ENCODE measurements at places on chromosomes 12 and 14.

DNA sequence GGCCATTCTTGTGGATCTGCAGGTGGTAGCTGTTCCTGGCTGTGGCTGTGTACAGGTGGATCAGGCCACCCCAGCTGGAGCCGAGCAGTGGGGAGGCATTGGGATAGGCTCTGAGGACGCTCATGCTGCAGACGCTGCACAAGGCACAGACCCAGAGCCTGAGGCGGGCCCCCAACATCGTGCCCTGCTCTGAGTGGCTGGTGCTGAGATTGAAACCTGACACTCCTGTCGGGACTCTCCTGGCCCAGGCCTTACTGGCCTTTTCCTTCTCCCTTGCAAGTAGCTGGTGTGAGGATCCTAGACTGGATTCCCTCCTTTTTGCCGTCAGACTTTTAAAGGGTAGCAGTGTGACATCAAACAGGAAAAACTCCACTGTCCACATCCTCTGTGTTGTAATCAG, at the start of gene FGF23:
Gene FGF23, minus strand, starts transcription at position 308 of the 400 bp plus-strand sequence. Its CDS starts 130 bp downstream, at position 178.
- no peak for DNase-seq

GRCh38 chr12:3646561-3647241, 106.2 kb downstream of the CRACR2A start:
- DNase-seq: no peak

GRCh38 chr14:95504135-95505029, 12.1 kb downstream of the SYNE3 start:
- no peak for DNase-seq

- DNase-seq: no peak
Observed at GRCh38 chr12:15334225-15334624, 11.9 kb downstream of the PTPRO start.

DNA sequence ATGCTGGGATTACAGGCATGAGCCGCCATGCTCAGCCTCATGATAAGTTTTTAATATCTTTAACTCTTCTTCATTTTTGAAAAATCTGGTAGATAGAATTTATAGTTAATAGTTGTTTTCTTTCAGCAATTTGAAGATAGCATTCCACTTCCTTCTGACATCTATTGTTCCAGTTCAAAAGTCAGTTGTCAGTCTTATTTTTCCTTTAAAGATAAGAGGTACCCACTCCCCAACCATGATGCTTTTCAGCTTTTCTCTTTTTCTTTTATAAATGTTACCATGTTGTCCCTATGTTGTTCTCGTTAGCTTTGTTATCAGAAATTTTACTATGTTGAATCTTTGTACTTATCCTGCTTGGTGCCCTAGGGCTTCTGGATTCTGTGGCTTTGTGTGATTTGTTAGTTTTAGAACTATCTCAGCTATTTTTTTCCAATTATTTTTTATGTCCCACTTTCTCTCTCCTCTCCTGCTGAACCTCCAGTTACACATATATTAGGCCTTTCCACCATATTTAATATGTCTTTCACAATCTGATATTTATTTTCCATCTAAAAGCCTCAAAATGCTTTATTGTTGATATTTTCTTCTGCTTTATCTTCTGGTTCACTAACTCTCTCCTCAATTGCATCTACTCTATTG, 181.6 kb upstream of the FOXN3 start:
- DNase-seq: no peak

GRCh38 chr14:50186107-50186506, 45.3 kb downstream of the SOS2 start:
- DNase-seq: no peak

DNA sequence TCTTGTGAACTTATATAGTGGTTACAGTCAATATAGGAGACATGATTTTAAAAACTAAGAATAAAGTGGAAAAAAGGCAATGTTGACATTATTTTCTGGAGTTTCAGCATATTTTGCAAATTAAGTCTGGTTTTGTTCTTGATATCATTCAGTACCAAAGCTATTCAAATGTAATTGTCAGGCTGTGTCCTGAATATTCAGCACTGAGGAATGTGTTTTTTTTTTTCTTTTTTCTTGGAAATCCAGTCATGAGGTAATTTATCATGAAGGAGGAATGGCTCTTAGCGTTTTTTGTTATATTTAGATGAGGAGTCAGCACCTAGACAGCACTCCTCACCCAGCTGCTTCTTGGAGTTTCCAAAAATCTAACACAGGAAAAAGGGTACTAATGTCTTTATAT, 225.5 kb downstream of the CCDC91 start:
- DNase-seq: no peak

DNA sequence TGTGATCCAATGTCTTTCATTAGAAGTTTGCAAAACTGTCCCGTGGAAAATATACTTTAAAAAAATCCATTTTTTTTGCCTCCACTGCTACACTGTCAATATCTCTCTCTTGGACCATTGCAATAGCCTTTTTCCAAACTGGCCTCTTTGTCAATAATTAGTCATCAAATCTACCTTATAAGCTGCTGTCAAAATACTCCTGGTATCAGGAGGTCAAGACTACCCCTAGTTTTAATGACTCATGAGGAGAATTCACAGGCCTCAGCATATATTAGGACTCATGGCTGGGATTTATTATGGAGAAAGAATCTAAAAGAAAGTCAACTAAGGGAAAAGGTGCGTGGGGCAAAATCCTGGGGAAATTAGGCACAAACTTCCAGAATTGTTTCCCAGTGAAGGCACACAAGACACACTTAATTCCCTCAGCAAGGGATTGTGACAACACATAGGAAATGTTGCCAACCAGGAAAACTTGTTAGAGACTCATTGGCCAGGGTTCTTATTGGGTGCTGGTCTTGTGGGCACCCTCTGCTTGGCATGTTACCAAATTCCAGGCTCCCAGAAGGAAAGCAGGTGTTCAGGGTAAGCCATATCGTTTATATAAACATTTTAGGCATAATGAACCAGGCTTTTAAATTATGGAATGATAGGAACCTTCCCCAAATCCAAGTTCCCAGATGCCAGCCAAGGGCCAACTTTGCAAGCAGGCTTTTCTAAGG, 56.1 kb downstream of the TMEM117 start:
- no peak for DNase-seq

DNA sequence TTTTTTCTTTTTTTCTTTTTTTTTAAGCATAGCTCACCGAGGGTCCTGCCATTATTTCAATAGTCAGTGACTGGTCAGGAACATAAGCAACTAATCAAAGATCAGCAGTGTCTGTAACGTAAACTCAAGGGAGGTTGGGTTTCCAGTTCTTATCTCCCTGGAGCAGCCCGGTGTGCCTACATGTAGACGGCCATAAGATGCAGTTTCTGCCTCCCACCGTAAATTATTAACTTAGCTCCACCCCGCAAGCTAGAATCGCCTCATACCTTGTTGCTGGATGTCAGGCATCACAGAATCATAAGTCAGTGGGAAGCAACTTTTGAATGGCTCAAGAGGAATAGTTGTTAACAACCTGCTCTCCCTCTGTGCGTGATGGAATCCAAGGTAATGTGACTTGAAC, at the start of gene MYO1H:
Gene MYO1H, plus strand, starts transcription at position 312 of the 400 bp plus-strand sequence. Its CDS starts 61 bp downstream, at position 373.
- no peak for DNase-seq

DNA sequence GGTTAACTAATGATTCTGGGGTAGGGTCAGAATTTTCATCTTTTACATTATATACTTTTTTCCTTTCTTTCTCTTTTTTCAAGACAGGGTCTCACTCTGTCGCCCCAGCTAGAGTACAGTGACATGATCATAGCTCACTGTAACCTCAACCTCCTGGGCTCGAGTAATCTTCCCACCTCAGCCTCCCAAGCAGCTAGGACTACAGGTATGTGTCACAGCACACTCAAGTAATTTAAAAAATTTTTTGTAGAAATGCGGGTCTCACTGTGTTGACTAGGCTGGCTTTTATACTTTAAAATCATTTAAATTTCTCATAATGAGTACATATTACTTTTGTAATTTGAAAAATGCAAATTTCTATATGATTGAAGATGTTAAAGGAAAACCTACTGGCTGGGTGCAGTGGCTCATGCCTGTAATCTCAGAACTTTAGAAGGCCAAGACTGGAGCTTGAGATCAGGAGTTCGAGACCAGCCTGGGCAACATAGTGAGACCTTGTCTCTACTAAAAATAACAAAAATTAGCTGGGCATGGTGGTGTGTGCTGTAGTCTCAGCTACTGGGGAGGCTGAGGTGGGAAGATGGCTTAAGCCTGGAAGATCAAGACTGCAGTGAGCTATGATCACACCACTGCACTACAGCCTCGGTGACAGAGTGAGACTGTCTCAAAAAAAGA, 25.7 kb downstream of the R3HDM2 start:
- DNase-seq: no peak

DNA sequence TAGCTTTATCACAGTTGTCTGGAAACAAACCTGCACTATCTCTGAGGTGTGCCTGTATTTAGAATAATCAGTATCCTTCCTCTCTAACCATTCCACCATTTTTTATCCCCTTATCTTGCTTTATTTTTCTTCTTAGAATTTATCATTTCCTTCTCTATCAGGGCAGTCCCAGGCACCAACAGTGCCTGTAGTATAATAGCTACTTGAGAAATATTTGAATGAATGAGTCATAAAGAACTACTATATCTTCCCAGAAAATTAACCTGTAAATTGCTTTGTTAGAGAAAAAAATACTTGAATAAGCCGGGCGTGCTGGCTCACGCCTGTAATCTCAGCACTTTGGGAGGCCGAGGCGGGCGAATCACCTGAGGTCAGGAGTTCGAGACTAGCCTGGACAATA, 21.2 kb upstream of the FOXJ2 start:
- DNase-seq: no peak

GRCh38 chr14:91220581-91221000, 23.9 kb downstream of the GPR68 start:
- DNase-seq: no peak

GRCh38 chr12:127054531-127054930, 1212.4 kb upstream of the TMEM132C start:
- no peak for DNase-seq

- DNase-seq: peak; percentile 16
Observed at GRCh38 chr14:65815127-65815526, 402.6 kb downstream of the FUT8 start.

DNA sequence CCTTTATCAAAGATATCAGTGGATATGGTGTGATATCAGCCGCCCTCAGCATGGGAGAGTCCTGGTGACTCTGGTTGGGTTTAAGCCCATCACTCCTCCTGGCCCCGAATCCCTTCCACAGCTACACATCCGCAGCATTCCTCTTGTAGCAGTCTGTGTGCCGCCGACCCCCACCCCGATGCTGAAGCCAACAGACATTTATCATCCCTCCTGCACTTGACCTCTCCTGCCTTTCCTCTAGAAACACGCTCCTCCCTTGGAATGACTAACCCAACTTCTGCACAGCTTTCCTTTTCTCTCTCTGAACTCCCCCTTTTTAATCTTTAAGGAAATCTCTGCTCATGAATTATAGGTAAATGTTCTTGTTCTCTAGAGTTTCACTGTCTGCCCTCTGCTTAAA, 250.9 kb upstream of the FOXN3 start:
- DNase-seq: no peak

Data from CD4-positive, alpha-beta T cell treated with Interleukin-10 for 1 hour (primary cell).